ENCODE measurements at places on chromosomes 1 and 21. TPM values are rescaled to one million over a fixed set of nuclear protein-coding genes. Genes with fewer than 3 reads are reported as not detected.

DNA sequence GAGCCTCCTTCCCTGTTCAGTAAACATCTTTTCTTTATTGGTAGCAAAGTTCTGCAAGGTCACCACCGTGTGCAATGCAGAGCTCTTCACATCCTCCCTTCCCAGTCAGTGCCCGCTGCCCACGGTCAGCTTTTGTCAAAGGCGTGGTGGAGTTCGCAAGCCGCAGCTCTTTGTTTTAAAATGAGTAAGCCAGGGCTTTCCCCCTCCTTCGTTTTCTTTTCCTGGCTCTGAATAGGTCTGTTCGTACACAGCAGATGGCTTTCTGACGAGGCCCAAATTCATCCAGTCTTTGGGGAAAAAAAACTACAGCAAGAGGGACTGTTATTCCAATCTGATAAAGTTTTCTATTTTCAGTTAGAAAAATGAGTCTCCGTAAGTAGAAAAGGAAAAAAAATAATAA, 153.2 kb downstream of the LRIG2 start:
- DNase-seq: peak; percentile 38

DNA sequence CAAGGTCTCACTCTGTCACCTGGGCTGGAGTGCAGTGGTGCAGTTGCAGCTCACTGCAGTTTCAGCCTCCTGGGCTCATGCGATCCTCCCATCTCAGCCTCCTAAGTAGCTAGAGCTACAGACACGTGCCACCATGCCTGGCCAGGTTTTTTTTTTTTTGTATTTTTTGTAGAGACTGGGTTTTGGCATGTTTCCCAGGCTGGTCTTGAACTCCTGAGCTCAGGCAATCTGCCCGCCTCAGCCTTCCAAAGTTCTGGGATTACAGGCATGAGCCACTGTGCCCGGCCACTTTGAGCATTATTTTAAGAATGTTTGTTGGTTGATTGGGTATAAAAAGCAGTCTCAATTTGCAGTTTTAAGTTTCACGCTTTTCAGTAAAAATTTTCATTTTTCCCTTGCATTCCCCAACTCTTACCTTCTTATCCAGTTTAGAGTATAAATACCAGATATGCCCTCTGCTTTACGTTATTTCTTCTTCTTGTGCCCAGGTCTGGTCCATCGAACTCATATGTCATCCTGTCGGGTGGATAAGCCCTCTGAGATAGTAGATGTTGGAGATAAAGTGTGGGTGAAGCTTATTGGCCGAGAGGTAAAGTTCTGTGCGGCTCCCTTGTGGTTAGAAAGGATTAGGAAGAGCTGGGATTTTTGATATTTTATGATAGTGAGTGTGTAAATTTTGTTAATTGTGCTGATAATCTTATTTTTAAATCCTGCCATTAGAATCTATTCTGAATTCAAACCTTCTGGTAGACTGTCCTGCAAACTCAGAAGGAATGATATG, 36.0 kb downstream of the FABP3 start:
- DNase-seq: no peak

HSD3B1 gene
- polyA plus RNA-seq: 0.09 TPM

DNA sequence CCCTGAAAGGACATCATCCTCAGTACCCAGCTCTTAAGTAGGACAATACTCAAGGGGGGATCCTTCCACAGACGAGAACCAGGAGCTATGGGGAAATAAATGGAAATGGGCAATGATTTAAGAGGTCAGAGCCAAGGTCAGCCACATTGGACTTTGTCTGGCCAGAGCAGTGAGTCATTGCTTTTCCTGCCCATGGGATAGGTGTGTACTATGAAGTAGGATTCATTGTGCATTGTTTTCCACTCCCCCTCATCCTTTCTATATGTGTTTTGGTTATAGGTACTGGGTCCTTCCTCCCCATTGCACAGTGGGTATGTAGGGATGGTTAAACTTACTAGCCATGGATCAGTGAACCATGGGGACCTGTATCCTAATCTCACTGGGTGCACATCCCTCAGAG, 328.9 kb upstream of the USP25 start:
- DNase-seq: no peak

All from forelimb muscle (tissue), 1 donor.